ENCODE measurements at places on chromosomes 7 and 10.

DNA sequence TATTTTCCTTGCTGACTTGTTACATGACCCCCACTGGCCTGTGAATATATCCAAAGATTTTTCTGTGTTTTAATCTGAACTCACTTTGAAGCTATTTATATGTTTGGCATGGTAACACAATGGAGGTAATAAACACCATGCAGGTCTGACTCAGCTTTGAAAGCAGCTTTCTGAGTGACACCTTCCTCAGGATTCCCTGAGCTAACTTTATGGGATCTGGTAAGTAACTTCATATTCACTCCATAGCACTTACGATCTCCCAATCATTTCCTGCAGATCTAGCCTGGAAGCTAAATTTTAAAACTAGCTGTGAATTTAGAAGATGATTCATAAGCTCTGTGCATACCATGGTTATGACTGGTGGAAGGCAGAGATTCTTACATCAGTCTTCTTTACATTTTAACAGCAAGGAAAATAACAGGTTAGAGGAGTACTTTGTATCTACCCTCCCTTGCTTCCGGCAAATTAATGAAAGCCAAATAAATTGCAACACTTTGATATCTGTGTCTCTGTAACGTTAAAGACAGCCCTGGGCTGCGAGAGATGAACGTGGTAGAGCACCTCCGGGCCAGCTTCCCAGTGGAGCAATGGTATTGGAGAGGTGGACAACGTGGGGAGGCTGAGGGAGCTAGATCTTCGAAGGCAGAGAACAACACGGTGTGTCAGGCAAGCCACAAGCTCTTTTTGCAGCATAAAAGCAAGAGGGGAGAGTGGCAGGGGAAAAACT, 170.2 kb upstream of the KLF14 start:
- no peak for DNase-seq

- no peak for DNase-seq
Observed at GRCh38 chr10:101284101-101284743, 55.0 kb upstream of the LBX1 start.

GRCh38 chr7:95609277-95609971, 13.1 kb upstream of the PDK4 start:
- DNase-seq: no peak

GRCh38 chr7:141789917-141790316, at the start of gene TAS2R5:
Gene TAS2R5, plus strand, starts transcription at chr7:141790217. Its CDS starts 145 bp downstream, at chr7:141790362.
- no peak for DNase-seq

DNA sequence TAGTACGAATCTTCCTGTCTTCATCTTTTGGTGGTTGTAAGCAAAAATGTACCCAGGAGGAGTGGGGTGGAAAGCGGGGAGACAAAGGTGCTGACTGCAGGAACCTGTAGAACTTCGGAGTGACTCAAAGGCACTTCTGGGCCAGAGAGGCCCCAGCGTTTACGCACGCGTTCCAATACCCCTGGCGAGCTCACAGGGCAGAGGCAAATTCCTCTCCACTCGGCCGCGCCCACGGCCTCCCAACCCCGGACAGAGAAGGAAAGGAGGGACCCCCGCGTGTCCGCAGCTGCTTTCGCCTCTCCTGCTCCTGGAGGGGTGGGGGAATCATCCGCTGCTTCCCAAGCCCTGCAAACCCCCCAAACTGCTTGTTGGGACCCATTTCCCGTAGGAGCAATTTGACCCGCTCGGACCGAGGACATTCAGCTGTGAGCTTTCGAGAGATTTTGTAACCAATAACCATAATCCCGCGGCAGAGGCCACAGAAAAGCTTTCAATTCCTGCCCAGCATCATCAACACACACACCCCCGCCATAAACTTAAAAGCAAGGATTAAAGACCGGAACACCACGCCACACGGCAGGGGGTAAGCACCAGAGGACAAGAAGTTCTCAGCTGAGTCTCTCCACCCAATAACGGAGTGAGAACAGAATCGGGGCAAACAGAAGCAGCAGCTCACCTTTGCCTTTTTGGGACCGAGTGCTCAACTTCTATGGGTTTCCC, 2.3 kb downstream of the IGF2BP3 start:
- peak; percentile 35 for DNase-seq

DNA sequence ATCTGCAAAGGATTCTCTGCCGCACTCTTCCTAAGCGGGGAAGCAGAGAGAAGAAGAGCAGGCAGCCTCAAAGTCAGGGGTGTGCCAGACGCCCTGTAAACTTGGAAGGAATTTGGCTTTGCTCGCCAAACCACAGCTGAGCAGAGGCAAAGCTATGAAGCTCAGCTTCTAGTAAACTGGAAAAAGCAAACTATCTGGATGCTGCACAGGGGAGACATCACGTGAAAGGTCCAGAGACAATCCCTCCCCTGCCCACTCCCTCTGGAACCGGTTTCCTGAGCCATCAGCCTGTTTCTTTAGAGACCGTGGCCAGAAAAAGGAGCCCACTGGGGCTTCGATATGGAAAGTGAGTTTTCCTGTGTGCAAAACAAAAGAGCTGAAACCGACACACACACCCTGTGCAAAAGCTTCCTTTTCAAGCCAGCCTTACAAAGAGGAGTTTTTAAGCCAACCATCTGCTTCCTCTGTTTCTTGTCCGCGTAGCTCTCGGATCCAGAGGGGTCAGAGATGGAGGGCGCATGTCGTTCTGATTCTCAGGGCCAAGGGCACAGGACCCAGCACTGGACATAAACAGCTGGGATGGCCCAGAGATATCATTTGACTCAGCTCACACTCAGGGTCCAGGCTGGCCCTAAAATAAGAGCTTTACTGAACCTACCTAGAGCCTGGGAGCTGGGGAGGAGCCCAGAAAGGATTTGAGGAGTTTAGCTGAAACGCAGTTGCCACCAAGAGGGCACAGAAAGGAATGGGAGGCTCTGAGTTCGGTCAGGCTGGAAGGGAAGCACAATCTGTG, 58.2 kb upstream of the DNAAF5 start:
- no peak for DNase-seq

GRCh38 chr10:125060482-125060825, 99.9 kb downstream of the CTBP2 start:
- DNase-seq: no peak

DNA sequence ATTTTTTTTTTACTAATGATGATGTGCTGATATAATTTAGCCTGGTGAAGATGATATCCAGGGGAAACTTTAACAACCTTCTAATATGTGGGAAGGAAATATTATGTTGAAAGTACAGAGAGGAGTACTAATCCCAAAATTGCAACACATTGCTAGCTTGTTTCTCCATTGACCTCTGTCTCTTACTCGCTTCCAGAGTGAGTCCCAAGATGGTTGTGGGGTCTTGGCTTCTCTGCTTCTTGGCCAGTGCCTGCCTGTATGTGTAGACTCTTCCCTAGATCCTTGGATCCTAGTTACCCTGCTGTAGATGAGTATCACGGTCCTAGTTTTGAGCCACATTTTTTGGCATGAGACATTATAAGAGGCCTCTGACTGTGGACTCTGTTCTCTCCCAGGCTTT, 17.5 kb downstream of the BMPER start:
- DNase-seq: no peak

DNA sequence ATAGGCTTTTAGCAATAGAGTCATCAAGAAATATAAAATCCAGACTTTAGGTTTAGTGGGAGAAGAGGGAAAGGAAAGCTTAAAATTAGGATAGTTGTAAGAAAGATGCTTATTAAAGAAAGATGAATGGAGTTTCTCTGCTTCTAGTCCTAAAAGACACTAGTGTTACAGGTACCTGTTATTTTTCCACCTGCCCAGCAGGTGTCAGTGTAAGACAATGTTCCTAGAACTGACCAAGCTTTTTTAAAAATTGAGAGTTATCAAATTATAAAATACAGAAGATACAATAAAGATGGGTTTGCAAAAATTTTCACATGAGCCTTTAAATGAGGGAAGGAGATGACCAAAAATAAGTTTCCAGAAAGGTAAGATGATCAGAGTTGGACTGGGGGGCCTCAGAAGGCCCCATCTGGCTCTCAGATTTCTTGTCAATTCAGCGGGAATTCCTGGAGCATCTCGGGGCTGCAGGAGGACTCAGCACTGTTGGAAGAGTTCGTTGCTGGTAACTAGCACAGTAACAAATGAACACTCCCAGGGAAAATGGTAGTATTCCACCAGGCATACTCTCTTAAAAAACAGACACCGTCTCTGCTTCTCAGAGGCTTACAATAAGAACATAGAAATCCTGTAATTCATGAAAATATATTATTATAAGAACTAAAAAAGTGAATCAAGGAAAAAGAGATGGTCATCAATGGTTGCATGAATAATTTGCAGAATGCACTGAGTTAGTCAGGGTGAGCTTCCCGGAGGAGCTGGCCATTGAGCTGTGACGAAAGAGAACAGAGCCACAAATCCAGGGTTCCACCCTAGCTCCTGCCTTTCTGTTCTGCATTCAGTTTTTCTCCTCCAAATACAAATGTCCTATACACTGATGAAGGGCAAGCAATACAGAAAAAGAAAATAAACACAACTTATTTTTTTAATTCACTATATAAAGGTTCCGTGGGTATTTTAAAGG, 71.8 kb upstream of the PIK3CG start:
- DNase-seq: peak; percentile 24

DNA sequence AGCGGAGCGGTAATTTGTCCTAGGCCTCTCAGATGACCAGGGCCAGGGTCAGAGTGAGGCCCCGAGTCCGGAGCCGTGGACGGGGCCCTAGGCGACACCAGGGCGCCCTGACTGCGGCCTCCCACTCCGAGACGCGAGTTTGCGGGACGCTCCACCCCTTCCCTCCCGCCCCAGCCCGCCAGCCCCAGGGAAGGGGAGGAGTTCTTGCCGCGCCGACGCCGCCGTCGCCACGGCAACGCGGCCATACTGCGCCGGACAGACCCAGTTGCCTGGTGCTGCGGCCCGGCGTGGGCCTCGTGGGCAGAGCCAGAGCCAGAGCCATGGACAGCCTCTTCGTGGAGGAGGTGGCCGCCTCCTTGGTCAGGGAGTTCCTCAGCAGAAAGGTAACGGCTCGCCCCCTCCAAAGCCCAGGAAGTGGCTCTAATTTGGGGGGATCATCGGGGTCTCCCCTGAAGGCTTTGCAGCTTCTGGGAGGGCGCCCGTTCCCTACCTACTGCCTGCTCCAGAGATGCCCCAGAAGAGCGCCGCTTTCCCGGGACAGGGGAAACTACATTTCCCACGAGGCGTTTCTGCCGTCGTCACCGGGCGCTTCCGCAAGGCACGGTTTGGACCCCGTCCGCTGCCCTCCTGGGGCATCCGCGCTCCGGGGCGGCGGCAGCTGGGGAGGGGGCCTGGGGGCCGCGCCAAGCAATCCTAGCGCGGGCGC, at the start of gene MINDY4:
Gene MINDY4, plus strand, starts transcription at position 244 of the 706 bp plus-strand sequence. Its CDS starts 77 bp downstream, at position 321.
- peak; percentile 80 for DNase-seq

DNA sequence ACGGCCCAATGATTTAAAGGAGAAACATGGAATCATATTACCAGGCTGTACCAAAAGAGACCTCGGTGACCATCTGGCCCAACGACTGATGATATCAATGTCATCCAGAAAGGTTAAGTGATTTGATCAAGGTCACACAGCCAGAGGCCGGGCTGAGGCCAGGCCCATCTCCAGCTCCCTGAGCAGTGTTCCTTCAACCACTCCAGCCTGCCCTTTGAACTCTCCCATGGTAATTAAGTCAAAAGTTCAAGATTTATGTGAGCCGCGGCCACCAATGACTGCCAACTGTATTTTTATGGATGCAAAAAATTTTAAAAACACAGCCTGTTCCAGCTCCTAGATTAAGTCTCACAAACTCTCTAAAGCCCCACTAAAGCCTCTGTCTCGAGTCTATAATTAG, 41.8 kb downstream of the FGFR2 start:
- DNase-seq: no peak

DNA sequence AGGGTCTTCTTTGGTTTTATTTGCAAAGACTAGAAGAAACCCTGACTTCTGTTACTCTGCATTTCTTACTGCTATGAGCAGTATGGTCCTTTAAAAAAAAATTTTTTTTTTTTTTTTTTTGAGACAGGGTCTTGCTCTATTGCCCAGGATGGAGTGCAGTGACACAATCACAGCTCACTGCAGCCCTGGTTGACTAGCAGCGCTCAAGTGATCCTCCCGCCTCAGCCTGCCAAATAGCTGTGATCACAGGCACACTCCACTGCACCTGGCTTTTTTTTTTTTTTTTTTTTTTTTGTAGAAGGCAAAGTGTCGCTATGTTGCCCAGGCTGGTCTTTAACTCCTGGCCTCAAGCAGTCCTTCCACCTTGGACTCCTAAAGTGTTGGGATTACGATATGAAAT, 17.4 kb downstream of the CNNM2 start:
- no peak for DNase-seq

- DNase-seq: no peak
Observed at GRCh38 chr10:103147645-103148044, 45.4 kb downstream of the NT5C2 start.

- DNase-seq: no peak
Observed at GRCh38 chr7:27487509-27487908, 175.2 kb downstream of the HIBADH start.

GRCh38 chr7:93298206-93298605, 66.0 kb downstream of the VPS50 start:
- no peak for DNase-seq
